ENCODE measurements at places on chromosomes 16 and 17.

DNA sequence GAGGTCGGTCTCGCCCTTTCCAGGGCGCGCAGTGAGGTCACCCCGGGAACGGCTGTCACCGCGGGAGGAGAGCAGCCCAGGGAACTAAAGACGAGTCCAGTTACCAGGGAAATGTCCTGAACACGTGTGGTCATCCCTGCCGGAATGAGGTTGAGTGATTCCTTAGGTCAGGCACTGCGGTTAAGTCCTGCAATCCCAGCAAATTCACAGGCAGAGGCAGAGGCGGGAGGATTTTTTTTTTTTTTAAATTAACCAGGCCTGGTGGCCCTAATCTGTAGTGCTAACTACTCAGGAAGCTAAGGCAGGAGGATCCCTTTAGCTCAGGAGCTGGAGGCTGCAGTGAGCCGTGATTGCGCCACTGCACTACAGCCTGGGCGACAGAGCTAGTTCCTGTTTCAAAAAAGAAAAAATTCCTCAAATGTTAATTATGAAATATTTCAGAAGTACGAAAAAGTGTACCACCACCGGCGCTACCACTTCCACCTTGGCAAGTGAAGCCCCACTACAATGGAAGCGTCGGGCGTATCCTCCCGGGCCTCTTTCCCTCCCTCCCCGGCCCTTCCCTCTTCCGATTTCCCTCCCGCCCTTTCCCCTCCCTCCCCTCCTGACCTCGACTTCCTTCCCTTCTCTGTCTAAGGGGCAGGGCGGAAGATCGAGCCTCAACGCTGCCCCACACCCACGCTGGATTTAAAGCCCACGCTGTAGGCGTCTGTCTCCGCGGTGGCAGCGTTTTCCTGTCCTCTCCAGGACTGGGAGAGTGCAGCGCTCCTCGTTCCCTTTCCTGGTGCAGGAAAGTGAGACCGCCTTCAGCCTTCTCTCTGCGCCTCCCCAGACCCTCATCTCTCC is 27.3 kb downstream of the SLFN11 start:
- no peak for DNase-seq

DNA sequence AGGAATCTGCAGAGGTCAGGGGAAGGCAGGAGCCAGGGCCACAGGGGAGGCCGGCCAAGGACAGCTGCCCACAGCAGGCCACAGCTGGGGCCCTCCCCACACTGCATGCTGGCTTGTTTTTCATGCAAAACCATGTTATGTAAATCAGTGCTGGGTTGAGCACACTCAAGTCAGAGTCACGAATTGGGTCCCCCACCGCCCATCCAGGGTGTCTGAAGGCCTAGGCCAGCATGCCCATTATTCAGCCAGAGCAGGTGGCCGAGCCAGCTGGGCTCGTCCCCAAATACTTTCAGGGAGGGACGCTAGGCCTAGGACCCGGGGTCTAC is 51.2 kb upstream of the TOB1 start:
- DNase-seq, result no peak

- no peak for DNase-seq
Observed at GRCh38 chr16:80883159-80883642, 78.8 kb upstream of the CDYL2 start.

DNA sequence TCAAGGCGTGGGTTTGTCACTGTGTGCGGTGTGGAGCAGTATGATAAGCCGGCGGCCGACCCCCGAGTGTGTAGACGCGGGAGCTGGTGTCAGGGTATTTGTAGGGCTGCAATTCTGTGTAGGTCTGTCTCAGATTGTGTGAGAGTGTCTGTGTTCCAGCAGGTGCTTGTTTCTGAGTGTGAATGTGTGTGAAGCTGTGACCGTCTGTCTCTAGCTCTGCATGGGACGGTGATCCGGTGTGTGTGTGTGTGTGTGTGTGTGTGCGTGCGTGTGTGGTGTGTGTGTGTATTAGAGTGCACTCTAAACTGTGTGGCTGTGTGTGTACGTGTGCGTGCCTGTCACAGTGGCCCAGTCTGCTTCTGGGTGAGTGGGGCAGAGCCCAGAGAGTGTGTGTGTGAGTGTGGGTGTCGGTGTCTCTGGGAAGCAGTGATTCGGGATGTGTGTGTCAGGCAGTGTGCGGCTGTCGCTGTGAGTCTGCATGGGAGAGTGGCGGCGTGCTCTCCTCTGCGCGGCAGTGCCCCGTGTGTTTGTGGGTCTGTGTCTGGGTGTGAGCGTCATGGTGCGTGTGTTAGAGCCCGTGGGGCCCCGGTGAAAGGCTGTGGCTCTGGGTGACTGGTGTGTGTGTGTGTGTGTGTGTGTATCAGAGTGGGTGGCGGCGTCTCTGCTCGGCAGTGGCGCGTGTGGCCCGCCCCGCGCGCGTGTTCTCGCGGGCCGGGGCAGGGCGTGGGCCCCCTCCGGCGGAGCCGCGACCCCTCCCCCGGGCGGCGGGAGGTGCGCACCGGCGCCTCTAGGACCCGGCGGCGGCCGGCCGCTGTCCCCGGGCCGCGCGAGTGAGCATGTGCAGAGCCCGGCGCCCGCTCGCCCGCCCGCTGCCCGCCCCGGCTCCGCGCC is at the start of gene WSCD1:
WSCD1 (plus strand) TSS at position 841 of the 891 bp plus-strand sequence. CDS start 10,280 bp downstream, outside the sequence.
- no peak for DNase-seq

DNA sequence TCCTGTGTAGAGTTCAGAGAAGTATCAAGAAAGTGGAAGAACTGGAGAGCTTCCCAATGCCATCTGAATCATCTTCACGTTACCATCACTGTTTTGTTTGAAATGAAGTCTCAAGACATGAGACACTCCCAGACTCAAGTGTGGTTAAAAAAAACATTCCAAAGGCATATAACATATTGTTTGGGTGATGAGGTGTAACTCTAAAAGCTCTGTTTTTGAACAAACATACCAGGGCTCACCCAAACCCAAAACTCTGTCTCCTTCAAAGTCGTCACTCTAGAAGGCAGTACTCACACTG is 6.3 kb upstream of the ZCCHC14 start:
- DNase-seq, result no peak

DNA sequence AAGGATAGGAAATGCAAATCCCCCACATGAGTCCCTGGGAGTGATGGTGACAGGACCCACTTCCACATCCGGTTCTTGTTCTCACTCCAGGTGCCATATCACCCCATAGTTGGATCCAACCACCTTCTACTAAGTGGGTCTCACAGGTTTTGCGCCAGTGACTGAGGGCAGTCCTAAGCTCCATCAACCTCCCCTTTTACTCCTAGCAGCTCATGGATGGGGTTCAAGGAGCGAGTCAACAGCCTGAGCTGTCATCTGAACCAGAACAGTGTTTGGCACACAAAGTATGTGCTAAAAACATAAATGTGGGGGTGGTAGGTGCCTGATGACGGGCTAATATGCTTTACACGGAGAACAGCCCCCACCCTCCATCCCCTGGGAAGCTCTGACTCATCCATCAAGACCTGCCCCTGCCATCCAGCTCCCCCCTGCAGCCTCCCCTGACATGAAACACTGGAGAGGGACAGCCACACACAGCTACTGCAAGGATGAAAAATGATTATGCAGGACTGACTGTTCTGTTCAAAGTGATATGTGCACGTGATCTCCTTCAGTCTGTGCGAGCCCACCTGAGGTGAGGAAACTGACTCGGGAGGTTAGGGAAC is 143.2 kb upstream of the CDH5 start:
- no peak for DNase-seq

GRCh38 chr17:42394838-42395237 is 6.6 kb upstream of the STAT3 start:
- no peak for DNase-seq

GRCh38 chr16:26070302-26071100 is 378.7 kb downstream of the HS3ST4 start:
- DNase-seq, result no peak

- DNase-seq, result no peak
Observed at GRCh38 chr16:18050777-18051176, 285.8 kb downstream of the NPIPA8 start.

DNA sequence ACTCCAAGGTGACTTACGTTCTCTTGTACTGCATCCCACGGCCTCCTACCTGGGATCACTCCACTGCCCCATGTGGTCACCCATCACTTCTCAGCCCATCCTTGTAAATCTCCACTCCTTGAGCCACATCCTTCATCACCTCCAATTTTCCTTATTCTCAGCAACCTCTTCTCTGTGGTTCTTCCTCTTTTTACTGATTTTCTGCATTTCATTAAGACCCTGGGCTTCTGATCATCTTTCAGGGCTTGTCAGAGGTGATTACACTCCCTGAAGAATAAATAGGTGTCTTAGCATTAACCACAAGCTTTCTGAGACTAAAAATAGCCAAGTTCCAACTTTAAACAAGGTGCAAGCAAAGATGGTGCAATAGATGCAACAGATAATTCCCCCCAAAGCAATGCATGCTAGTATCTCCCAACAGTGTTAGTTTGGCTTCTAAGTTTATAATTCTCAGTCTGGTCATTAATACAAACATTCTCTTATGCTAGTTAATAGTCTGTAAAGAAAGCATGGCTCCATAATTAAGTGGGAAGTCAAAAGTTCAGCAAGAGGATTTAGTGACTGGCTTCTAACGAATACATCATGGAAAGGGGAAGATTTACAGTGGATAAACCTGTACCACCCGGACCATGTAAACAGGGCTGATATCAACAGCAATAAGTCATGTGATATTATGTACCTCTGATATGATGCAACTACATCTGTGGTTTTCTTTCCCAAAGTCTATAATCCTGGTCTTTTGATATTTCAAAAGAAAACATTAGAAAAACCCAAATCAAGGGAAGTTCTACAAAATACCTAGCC is 47.4 kb upstream of the FOXJ1 start:
- DNase-seq, result no peak

DNA sequence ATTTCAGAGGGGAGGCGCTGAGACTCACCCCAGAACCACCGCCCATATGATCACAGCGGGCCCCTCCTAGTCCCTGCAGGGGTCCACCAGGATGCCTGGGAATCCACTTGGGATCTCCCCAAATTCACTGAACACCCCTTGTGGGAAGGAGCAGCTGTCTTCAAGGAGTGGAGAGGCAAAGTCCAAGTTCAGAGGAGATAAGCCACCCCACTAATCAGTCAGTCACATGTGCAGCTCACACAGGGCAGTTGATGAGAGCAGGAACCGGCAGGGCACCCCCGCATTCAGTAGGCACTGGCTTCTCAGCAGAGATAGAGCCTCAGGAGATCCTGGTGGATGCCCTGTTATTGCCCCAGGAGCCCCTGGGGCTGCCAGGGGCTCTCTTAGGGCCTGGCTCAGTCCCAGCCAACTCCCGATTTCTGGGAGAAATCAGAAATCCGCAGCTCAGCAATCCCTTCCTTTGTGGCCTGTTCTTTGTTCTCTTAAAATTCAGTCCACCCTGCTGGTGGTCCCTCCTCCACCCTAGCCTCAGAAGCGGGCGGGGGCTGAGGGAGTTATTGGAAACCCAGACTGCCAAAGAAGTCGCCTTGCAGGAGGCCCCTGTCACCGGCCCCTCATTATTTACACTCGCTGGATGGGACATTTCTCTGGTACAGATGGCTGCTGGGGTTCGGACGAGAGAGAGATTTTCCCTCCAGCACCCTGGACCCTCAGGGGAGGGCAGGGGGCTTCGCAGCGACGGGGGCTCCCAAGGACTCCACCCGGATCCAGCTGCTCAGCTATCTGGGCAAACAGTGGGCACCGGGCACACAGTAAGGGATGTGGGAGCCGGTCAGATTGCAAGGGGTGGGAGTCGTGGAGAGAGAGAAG is 1.8 kb downstream of the CDC42EP4 start:
- peak; percentile 76 for DNase-seq

DNA sequence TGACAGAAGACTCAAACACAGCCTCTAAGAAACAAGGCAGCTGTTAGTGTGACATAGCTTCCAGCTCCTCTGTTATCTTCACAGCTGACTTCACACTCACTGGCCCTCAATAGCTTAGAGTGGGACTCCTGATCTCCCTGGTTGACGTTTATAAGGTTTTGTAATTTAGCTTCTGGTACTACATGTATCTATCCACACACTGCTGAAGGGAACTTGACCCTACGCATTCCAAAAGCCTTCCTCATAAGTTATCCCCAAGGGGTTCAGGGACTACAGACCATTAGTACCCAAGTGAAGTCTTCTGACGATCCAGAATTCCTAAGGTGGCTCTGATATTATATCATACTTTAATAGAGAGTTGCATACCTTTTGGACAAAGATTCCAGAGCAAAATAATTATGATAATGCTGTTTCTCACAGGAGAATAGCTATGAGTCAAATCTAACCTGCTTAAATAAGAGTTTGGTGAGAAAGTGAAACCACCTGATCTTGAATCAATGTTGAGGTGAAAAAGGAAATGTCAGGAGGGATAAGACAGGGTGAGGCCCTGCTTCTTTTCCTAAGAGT is 14.5 kb downstream of the ACACA start:
- DNase-seq, result no peak

DNA sequence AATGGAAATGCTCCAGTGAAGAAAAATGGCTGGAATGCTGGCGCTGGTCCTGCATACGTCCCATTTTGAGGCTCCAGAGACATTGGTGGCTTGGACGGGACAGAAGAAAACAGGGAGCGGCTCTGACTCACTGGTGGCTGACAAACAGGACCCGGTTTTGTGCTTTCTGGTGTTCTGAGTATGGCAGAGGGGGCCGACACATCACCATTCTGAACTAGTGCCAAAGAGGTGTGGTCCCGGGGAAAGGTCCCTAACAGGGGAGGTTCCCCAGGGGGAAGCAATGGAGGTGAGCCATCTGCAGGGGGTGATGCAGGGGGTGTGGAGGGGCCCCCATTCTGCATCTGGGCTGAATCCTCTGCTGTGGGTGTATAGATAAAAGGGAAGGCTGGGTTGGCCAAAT is 8.3 kb downstream of the ANKRD40 start:
- DNase-seq, result no peak

- DNase-seq, result no peak
Observed at GRCh38 chr17:50162466-50163254, 3.1 kb upstream of the SGCA start.

GRCh38 chr17:40470932-40471828 is 27.9 kb downstream of the IGFBP4 start:
- no peak for DNase-seq

DNA sequence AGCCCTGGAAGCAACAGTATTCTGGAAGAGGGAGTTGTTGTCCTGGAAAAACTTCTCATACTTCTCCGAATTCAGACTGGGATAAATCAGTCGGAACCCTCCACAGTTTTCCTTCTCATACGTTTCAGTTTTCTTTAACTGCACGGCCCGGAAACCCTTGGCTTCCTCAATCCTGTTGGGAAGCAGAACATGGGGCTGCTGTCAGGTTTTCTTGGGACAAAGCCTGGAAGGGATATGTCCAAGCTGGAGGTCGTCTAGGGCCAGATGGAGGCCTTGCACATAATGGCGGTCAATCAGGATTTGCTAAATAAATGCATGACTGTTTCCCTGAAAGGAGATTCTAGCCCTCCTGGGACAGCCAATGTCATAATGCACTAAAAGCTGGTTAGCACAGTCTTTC is 29.2 kb downstream of the TTLL6 start:
- no peak for DNase-seq

GRCh38 chr16:87052506-87052905 is 264.7 kb downstream of the C16orf95 start:
- DNase-seq, result no peak

DNA sequence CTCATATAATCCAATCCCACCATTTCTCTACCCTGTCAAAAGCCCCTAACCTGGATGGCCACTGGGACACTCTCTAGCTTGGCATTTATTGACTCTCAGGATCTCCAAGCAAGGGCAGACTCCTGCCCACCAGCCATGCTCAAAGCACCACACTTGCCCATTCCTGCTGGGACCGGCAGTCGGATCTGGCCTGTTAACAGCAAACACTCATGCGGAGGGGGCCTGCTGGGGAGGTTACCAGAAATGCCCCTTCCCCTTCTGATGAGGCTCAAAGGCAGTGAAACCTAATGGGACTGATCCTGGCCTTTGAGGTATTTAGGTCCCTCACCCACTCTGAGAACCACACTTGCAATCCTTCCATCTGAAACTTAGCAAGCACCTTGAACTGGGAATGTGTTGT is 6.5 kb upstream of the CCL1 start:
- DNase-seq, result no peak
